Stimulated activated CD4-positive, alpha-beta T cell treated with anti-CD3 and anti-CD28 coated beads, Interleukin-4, amount 100 ng/mL, for 48 hours (primary cell): ENCODE measurements at places on chromosomes 6 and 20.
A peak's percentile ranks its signal among the peaks of the same experiment; 100 is the strongest.

GRCh38 chr20:53547664-53548239 is 45.9 kb downstream of the ZNF217 start:
- DNase-seq = no peak

DNA sequence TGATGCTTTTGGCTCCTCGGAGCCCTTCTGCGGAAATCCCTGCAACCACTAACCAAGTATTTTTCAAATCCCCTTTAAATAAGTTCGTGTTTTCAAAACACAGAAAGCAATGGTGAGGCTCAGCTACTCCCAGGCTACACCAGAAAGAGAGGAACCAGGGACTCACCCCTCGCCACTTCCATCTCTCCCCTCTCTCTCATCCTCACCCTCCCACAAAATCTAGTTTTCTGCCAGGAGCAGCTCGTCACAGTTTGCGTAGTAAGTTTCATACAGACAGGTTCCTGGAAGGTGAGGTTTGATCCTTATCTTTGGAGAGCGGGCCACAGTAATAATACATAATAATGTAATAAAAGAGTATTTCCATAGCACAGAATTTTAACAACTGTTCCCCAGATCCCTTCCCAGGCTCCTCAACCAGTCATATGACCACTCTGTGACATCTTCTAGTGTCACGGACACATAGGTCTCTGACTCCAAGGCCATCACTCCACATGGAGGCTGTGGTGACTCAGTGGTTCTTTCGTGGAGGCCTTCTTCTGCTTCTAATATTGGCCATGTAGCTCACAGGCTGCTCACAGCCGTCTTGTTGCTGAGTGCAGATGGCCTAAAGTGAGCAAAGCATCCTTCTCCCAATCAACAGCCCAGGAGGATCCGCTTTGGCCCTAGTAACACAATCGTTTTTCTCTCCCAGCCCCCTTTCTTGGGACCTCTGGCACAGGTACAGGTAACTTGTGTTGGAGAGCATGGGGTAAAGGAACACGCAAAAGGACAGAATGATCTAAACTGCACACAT is 295.7 kb downstream of the CDC5L start:
- DNase-seq = no peak

- no peak for DNase-seq
Observed at GRCh38 chr6:72861059-72861458, 239.2 kb downstream of the KCNQ5 start.

DNA sequence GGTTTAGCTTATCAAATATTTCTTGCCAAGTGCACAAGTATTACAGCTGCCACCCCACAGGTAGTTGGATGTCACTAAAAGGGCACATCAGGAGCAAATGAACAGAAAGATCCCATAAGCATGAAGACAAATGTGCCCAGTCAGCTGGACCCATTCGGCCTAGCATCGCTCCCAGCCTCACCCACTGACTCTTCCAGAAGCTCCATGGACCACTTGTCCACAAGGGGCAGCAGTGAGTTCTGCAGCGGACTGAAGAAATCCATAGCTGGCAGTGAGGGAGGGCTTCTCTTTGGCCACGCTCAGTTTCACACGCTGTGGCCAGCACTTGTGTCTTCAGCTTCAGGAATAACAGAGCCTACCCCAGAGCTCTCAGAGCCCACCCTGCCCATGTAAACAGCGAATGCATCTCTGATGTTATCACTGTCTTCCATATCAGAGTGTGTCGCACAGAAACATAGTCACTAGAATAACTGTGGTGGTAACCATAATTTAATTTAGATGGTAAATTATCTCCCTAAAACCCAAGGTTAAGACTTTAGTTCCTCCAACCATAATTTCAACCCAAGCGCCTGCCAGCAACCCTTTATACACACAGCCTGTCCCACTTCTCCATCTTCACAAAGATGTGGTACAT is 15.8 kb downstream of the CGA start:
- DNase-seq = peak; percentile 46

DNA sequence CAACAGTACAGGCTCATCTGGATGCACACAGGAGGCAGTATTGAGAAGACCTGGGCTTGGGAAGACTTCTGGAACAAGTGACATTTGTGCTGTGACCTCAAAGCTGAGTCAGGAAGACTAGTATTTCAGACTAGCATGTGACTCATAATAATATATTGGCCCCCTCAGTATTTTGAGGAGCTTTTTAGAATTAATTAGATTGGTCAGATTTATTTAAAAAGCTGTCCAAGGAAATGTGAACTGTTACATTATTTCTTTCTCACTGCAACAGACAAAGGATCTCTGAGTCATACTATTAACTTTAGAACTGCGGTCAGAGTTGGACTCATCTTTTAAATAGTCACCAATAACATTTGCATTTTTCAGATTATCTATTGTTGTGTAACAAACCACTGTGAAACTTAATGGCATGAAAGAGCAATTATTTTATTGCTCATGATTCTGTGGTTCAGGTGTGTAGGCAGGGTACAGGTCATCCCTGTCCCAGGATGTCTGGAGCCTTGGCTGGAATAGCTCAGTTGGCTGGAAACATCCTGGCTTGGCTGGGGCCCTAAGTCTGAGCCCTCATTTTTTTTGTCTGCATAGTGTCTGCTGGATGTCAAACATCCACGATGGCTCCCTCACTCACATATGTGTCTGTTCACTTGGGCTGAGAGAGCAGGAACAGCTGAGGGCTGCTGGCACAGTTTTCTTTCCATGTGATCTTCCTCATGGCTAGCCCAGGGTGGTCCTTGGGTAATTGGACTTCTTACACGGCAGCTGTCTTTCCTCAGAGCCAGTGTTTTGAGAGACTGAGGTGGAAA is 46.9 kb downstream of the MAP3K4 start:
- no peak for DNase-seq

- no peak for DNase-seq
Observed at GRCh38 chr6:31485055-31485454, 12.9 kb upstream of the MICB start.

GRCh38 chr6:10419749-10420545 is 5.1 kb upstream of the TFAP2A start:
- DNase-seq = no peak

DNA sequence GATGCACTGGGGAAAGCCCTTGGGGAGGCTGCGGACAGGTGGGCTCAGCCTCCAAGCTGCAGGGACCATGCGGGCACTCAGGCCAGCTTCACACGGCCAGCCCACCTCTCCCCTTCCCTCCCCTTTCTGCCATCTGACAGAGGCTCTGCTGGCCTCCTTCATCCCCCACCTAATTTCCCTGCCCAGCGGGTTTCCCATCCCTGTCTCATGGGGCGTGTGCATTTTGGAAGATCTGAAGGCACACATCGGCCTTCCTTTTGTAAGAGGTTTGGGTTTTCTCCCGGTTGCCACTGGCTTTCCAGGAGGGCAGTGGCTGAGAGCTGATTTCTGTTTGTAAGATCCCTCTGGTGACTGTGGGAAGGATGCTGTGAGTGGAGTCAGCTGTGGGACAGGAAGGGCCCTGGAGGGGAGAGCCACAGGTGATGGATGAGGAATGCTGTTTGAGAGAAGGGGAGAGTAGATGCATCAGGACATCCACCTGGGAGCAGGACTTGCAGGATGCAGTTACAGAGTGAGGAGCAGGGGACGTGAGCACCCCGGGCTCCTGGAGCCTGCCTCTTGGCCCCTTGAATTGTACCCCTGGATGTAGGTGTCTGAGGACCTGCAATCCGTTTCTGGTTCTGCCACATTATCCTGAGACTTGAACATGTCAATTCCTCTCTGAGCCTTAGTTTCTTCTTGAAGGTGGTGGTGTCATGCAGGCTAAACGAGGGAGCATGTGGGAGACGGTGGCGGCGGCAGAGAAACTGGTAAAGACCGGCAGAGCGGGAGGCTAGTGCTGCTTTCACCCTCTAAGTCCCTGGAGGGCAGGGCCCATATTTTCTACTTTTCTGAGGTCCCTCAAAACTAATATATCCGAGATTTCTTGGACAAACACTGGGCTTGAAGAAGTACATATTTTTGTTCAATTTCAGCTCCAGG is 5.9 kb upstream of the TUBB1 start:
- no peak for DNase-seq

DNA sequence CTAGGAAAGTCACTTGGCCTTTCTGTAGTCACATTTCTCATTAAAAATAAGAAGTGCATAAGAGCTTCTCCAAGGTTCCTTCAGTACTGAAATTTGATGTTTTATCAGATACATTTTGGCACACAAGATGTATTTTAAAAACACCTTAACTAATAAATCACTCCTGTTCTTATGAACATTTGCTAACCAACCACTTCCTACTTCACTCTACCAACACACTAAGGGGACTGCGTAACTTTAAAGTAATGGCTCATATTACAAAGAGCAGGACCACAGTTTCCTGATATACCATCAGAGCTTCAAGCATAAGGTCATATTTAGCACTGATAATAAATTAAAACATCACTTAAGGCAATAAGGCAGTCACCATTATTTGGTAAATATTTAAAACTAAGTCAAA is 104.4 kb downstream of the RALGAPA2 start:
- no peak for DNase-seq

DNA sequence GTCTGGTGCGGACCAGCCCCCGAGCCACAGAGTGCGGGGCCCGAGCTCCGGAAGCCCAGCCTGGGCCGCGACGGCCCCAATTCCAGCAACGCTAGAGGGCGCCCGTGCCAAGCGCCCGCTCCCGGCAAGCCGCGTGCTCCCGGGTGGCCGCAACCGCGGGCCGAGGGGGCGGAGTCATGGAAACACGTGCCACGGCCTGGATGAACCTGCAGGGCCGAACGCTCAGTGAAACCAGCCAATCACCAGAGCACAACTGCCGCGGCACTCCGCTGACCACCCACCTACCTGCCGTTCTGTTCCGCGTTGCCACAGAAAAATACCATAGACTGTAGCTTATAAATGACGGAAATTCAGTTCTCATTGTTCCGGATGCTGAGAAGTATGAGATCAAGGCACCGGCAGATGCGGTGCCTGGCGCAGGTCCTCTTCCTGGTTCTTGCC is 85.7 kb upstream of the FOXC1 start:
- DNase-seq = peak; percentile 71

DNA sequence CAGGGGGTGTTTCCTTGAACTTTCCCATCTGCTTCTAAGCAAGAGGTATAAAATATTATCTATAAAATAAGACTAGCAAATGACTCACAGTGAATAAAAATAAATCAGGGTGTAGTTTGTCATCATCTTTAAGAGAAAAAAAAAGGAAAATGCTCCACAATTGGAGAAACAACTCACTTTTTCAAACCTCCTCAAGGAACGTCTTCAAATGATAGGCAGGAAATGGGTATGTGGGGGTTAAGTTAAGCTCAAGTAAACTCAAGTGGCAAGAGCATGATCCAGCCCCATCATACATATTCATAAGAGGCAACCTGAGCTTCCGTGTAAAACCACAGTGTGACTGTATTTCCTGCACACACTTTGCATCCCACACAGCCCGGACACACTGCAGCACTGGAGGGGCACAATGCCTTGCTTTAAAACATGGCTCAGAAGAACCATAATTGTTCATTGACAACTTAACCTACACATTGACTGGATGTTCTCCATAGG is 58.5 kb upstream of the CEP85L start:
- peak; percentile 63 for DNase-seq

DNA sequence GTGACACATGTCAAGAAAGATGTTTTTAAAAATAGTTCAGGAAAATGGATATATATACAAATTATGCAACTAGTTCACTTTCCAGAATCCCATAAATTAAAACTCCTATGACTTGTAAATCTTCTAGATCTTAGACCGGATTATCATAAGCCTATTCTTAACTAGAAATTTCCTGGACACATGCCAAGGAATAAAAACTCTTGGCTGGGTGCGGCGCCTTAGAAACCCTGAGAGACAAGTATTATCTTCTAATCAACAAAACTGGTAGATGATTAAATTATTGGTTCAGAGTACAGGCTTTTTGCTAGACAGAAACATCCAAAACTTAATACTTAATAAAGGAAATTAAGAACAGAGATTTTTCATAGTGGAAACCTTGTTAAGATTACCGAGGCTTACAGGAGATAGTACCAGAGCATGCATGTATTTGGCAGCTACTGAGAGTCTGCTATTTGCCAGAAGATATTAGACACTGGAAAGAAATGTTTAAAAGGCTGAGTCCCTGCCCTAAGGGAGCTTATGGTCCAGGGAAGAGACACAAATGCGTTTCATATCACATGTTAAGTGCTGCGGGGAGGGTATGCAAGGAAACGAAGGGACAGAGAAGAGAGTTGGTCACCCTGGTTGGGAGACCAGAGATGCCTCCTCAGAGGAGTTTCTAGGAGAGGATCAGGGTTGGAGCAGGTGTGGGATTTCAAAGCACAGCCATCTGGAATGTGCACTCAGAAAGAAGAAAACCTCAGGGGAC is 46.5 kb upstream of the IFNGR1 start:
- DNase-seq = no peak

- DNase-seq = no peak
Observed at GRCh38 chr6:105713474-105714118, 310.7 kb upstream of the PREP start.

DNA sequence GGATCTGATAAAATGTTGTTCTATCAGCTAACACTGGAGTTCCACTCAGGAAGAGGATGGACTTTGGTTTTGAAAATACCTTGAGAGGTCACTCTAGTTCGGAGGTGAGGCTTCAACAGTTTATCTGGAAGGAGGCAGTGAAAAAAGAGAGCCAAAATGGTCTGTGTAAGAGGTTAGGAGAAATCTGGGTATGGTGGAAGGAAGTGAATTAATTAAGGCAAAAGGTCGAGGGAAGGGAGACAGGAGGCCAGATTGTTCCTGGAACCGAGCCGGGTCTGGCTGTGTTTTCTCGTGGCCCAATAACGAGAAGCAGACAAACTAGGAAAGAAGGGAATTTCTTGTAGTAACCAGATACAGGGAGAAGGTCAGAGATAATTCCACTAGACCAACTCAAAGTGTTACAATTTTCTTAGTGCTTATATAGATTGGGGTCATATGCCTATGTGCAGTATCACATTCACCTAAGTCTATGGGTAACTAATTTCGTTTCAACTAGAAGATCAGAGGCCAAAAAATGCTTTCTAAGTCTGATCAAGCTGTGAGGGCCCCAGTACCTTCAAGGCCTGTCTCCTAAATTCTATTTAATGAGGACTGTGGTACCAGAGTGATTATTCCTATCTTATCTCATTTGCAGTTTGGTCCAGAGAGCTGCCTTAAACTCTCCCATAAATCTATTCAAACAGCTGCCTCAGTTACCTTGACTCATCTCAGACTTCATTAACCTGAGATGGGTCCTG is 96.0 kb upstream of the SNX9 start:
- no peak for DNase-seq

GRCh38 chr6:54100411-54101006 is 10.7 kb upstream of the MLIP start:
- no peak for DNase-seq

DNA sequence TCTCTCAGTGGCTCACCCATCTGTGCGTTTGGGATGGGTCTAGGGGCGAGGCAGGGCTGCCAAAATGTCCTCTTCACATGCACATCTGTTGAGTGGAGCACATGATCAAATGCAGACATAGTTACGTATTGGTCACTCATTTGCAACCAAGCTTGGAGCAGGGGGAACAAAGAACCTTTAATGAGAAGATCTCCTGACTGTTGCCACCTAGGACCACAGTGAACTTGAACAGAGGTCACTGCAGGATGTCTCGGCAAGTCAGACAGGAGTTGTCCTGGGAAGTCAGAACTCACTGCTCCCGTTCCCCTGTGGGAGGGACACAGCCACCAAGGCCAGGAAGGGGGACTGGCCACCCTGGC is 73.4 kb downstream of the SSR1 start:
- DNase-seq = no peak

- DNase-seq = no peak
Observed at GRCh38 chr6:114389111-114389510, 46.3 kb upstream of the HS3ST5 start.
